CD4-positive, alpha-beta T cell treated with Interferon gamma for 1 hour (primary cell): ENCODE measurements at places on chromosomes 13 and 19.

- DNase-seq = no peak
Measured at GRCh38 chr19:43452582-43452981, 12.8 kb downstream of the LYPD3 start.

DNA sequence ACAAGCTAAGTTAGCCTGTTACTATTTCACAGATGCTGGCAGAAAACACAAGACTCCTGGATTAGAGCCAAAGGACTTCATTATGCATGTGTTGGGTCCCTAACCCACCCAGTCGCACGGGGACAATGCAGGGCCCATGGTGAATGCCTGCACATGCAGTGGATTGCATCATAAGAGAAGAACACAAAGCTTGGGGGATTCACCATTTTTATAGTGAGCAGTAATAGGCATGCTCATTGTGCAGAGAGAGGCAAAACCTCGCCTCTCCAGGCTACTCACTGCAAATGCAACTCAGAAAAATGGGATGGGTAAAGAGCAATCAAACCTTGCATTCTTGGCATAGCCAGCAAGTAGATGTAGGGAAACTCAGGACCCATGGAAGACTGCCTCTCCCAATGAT, 115.8 kb downstream of the DIAPH3 start:
- DNase-seq = no peak

DNA sequence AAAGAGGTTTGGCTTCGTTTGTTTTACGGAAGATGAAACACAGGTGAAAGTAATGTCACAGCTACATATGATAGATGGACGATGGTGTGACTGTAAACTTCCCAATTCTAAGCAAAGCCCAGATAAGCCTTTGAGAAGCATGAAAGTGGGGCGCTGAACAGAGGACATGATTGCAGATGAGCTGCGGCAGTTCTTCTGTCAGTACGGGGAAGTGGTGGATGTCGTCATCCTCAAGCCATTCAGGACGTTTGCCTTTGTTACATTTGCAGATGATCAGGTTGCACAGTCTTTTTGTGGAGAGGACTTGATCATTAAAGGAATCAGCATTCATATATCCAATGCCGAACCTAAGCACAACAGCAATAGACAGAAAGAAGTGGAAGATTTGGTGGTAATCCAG, 111.5 kb upstream of the DIAPH3 start:
- no peak for DNase-seq

DNA sequence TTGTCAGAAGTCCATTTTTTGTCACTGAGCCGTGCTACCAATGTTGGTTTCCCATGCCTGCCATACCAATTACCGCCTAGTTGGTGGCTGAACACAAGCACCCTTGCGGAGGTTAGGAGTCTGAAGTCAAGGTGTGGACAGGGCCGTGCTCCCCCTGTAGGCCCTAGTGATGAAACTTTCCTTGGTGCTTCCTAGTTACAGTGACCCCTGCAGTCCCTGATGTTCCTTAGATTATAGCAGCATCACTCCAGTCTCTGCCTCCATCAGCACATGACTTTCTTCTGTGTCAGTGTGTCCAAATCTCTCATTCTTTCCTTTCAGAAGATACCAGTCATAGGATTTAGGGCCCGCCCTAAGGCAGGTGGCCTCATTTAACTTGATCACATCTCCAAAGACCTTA, 99.0 kb downstream of the MYO16 start:
- no peak for DNase-seq

GRCh38 chr19:2338055-2338615, 9.7 kb downstream of the SPPL2B start:
- DNase-seq = no peak

DNA sequence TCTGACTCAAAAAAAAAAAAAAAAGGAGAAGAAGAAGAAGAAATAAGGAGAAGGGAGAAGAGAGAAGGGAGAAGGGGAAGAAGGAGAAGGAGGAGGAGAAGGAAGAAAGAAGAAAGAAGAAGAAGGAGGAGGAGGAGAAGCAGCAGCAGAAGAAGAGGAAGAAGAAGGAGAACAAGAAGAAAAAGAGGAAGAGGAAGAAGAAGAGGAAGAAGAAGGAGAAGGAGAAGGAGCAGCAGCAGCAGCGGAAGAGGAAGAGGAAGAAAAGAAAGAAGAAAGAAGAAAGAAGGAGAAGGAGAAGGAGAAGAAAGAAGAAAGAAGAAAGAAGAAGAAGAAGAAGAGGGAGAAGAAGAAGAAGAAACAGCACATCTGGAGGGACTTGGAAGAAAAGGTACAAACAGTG, 4.1 kb upstream of the CNN1 start:
- no peak for DNase-seq

GRCh38 chr19:800360-801029, 3.2 kb downstream of the PTBP1 start:
- DNase-seq = no peak

DNA sequence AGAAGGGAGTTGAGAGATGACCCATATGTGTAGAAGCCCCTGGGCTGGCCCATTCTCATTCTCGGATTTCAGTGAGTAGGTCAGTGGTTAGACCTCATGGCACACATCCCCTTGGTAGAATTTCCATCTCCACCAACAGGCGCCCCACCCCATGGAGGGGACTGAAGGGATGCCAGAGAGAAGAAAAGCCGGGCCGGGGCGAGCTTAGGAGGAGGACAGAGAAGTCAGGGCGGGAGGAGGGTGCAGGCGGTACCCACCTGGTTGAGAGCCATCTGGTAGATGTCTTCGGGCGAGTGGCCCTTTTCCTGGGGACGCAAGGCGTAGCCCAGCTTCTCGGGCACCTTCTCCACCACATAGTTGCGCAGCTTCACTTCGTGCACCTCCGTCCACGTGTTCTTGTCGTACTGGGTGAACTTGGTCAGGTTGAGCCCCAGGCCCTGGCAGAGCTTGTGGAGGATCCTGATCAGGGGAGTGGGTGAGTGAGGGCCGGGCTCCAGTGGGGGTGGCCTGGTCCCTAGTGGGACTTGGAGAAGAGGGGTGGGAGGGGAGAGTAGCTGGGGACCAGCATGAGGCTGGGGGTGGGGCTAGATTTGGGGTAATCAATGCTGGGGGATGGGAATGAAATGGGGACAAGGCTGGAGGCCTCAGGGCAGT, 2.5 kb downstream of the IL4I1 start:
- DNase-seq = no peak

GRCh38 chr19:7408251-7408650, 59.5 kb downstream of the ARHGEF18 start:
- no peak for DNase-seq

DNA sequence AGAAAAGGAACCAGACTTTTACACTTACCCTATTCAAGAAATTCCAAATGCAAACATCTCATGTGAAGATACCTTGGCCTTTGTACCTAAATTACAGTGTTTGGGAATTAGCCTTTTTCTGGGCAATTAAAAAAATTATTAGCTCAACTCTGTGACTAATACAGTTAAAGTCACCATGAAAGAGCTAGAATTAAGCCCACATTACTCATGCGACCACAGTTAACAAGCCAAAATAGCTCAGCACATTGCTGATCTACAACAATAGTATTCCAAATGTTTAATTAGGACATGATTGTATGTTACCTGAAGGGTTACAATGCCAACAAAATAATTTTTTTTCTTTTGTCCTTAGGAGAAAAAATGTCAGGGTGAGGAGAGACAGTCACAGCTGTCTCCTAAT, 263.6 kb upstream of the GPC6 start:
- DNase-seq = no peak

- DNase-seq = no peak
Measured at GRCh38 chr13:44385401-44385800, 11.8 kb downstream of the SERP2 start.

GRCh38 chr13:48748681-48749080, 95.0 kb downstream of the CYSLTR2 start:
- DNase-seq = no peak

DNA sequence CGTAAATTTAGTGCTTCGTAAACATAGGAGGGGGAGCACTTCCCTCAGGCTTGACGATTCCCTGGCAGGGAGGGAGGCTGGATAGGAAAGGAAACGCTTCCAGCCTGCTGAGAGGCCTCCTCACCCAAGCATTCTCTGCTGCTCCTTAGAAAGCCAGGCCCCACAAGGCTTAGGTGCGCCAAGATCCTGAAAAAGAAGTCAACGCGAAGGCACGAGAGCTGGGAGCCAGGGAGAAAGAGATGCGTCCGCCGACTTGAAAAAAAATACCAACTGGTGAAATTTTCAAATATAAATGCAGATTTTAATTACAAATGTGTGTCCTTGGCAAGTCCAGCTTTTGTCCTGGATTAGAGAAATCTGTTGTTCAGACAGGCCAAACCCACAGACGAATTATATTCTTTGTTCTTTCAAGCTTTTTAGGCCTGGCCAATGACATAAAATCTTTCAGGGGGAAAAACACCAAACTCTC, 64.0 kb downstream of the ALOX5AP start:
- no peak for DNase-seq

GRCh38 chr13:46747031-46747820, 49.7 kb downstream of the ESD start:
- no peak for DNase-seq

DNA sequence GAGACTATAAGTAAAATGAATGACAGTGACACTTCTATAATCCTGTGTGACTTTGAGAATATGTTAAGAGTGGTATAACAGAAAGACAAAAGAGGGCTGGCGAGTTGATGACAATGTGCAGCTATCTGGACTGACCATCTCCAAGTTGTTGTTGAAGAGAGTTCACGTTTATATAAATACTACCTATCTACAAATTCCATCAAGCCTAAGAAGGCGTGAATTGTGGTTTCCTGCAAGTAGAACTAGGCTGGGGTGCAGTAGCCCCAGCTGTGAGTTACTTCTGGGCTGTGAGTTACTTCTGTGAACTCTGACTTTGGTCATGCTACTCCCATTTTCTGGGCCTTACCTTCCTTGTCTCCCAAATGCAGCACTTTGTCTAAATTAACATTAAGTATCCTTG, 561.0 kb downstream of the TBC1D4 start:
- DNase-seq = no peak

DNA sequence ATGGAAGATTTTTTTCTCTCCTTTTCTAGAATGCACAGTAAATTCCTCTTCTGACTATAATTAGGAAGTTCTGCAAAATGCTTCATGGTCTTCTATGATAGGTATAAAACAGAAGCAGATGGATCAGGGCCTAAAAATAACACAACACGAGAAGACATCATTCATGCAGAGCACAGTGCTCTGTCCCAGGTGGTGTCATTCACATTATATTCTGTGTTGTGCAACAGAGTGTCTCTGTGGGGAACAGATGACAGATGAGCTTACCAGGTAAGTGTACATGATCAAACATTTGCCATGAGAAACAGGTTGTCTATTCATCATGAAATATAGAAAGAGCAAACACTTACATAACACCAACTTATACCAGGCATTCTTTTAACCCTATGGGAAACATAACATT, 288.3 kb downstream of the KCTD12 start:
- no peak for DNase-seq

GRCh38 chr19:52786078-52786463, 520 bp downstream of the ZNF600 start:
- DNase-seq = no peak

- no peak for DNase-seq
Measured at GRCh38 chr13:112079696-112080095, 12.7 kb downstream of the SOX1 start.

GRCh38 chr13:46953941-46954340, 57.1 kb upstream of the HTR2A start:
- no peak for DNase-seq

GRCh38 chr19:674282-675151, 1.7 kb upstream of the FSTL3 start:
- DNase-seq = no peak

DNA sequence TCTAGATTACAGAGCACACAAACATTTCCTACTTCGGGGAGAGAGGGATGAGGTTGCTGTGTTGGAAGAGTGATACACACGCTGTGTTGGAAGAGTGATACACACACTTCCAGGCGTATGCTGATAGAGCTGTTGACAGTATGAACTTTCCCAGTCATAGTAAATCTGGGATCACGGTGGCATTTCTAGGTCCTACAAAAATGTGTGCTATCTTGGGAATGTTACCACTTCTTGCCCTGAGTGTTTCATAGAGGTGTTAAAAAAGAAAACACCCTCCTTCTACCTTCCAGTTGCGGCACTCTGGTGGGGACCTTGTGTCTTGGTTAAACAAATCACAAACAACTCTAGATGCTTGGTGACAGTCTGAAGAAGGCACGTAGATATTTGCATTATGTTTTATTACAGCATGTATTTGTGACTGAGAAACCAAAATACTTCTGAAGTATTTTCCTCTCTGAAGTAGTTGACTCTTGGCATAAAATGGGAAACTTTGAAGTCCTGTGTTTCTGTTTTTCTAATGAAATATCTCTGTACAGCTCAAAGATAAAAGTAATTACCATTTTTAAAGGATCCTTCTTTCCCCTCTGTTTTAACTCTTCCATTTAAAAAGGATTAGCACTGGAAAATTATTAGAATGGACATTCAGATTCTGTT, 52.5 kb downstream of the ARHGAP35 start:
- no peak for DNase-seq

DNA sequence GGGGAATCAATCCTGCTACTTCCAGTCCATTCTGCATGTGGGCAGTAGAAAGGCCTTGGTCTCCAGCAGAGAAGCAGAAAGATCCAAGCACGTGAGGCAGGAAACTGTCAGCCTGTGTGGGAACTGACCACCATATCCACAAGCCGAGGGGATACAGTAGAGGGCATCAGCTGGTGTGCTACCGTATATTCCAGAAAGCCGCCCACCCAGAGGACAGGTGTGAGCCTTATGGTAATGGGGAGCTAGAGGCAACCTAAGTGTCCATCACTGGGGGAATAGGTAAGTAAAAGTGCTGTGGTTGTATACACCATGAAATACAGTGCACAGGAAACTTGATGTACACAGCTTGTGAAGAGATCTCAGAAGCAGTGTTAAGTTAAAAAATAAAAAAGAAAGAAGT, 2.8 kb upstream of the IFNL1 start:
- DNase-seq = no peak

DNA sequence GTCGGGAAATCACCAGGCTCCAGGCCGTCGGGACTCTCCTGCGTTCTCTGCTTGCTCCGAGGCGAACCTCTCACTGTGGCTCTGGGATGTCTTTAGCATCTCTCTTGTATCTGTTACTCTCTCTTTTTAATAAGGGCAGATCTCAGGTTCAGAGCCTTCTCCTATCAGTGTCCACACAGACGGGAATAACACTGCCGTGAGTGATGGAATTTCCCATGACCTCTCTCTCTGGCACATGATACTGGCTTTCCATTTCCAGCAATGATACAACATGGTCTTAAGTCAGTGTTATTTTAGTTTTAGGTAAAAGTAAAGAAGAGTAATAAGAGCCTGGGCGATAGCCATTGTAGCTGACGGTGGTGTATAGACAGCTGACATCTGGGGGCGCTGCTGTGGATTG, 9.3 kb downstream of the ZNF444 start:
- DNase-seq = no peak

DNA sequence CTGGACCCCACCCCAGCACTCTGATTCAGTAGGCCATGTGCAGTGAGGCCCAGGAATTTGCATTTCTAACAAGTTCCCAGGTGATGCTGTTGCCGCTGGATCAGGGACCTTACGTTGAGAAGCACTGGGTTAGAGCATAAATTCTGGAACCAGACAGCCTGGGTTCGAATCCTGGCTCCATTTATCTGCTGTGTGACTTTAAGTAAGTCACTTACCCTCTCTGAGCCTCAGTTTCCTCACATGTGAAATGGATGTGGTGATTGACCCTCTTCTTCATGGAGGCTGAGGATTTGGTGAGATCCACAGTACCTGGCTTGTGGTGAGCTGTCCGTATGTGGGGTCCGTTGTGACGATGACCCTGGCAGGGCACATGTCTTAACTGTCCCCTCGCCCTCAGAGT, 15.9 kb downstream of the HIPK4 start:
- DNase-seq = no peak

GRCh38 chr13:42388326-42388725, 116.4 kb downstream of the AKAP11 start:
- no peak for DNase-seq
